CD4-positive, alpha-beta memory T cell (primary cell): ENCODE measurements at places on chromosomes 16 and 17. TPM values are rescaled to one million over a fixed set of nuclear protein-coding genes. Genes with fewer than 3 reads are reported as not detected.

The HASPIN gene
- total RNA-seq = 0.28 TPM

The PLD6 gene
- 12.8 TPM for total RNA-seq

DNA sequence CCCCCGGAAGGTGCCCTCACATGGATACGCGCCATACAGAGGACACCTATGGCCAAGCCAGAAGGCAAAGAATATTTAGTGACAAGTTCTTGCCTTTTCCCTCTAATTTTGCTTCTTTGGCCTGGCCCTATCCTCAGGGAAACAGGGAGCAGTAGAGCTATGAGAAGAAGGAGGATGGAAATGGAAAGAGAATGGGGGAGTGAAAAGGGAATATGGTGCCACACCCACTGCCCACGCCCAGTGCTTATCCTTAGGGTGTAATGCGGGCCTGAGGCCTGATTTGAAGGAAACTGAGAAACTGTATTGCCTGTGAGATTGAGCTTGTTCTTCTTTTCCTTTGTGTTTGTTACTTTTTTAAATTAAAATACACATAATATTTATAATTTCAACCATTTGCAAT lies 255.1 kb downstream of the HS3ST3A1 start:
- no peak for DNase-seq

GRCh38 chr17:73414171-73414955 lies 102.6 kb upstream of the CDC42EP4 start:
- DNase-seq = no peak

GRCh38 chr16:55949518-55949917 lies 74.3 kb upstream of the CES5A start:
- DNase-seq = no peak

The TPSD1 gene
- not detected for total RNA-seq
